ENCODE measurements at places on chromosomes 2 and 18. TPM values are rescaled to one million over a fixed set of nuclear protein-coding genes. Genes with fewer than 3 reads are reported as not detected.

- no peak for DNase-seq
Measured at GRCh38 chr18:12595571-12596255, 62.2 kb downstream of the SPIRE1 start.

DNA sequence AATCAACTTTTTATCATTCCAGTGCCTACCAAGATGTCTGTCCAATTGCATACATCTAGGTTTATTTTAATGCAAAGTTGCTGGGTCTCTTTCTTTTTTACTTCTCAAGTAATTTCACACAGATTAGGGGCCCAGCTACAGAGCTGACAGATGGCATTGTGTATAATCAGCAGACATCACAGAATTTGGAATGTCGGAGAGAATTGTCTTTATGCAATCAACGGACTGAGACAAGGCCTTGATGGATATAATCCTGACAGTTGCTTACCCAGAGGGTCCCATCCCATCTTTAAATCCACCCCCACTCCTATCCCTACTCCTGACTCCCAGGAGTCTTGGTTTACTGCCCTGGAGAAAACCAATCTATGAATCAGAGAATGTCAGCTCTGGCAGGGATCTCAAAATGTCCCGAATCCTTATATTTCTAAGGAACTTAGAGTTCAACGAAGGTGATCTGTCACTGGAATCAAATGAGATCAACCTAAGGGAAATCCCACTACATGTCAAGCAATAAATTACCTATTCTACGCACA is 142.0 kb downstream of the LRATD1 start:
- DNase-seq: no peak

GRCh38 chr2:3280683-3281520 is 96.7 kb downstream of the EIPR1 start:
- DNase-seq: no peak

- DNase-seq: no peak
Measured at GRCh38 chr2:160550048-160550447, 56.4 kb upstream of the RBMS1 start.

DNA sequence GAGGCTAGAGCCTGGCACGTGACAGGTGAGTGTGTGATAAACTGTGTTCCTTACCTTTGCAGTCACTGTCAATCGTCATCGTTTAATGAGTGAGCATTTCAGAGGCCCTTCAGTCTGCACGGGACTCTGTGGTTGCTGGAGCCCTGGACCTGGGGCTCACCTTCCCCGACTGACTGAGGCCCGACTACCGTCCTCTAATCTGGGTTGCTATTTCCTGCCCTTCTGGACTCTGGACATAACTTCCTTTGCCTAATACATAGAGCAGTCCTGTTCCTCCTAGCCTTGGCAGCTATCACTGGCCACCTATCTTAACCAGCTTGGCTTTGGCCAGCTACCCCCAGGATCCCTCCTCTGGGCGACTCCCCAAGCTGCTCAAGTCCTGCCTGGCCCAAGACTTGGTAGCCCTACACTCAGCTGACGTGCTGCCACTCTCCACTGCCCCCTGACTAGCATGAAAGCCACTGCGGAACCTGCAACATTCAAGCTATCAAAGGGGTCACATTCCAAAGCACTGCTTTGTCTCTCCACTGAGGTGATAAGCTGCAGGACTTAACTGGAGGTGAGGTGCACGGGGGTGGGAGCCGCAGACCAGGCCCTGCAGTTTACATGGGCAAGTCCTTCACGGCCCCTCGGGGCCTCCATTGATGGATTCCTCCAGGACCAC is 11.1 kb upstream of the RAB17 start:
- no peak for DNase-seq

DNA sequence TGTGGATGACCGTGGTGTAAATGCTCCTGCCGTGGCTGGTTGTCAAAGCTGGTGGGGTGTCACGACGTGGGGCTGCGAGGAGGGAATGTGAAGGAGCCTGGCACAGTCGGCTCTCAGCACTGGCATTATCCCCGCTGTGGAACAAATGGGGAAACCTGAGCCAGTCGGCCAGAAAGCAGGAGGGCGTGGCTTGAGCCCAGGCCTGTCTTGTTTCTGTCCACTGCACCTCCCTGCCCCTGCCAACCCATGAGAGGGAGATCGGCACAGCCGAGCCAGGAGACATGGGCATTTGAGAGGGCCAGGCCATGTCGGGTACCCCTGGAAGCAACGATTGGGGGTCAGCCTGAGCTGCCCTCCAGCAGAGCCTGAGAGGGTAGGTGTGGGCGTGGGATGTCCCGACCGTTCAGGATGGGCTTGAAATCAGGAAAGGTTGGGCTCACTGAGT is 44.5 kb downstream of the PDIA6 start:
- DNase-seq: no peak

DNA sequence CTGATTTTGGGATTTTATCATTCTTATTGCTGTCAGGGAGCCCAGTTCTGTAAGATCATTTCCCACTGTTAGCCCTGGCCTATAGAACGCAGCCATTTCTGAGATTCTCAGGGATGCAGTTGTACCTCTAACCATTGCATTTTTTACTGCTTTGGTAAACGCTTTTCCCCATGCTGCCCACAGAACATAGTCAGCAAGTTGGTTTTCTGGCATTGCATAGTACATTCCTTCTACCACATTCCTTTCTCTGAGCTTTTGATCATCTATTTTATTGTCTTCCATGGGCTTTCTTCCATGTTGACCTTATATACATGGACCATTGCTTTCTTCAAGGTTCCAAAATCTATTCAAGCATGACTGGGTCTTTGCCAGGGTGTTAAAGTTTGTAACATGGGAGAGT is 86.8 kb upstream of the ST6GAL2 start:
- DNase-seq: no peak

DNA sequence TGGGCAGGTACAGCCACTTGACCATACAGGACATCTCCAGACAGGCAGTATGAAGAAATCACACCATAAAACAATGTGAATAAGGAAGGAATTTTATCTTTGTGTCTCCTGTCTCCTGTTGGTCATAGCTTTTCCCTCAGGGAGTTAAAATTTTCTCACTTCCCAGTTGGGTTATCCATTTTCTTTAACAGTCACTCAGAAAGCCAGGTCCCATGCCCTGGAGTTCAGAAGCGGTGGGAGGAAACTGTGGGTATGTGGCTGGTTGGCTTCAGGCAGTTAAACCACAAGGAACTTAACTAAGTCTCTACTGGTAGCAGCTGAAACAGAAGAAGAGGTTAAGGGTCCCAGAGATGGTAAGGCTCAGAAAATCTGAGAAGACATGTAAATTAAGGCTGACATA is 6.5 kb upstream of the SMAD2 start:
- DNase-seq: no peak

- no peak for DNase-seq
Measured at GRCh38 chr2:107308835-107309234, 422.9 kb upstream of the ST6GAL2 start.

- DNase-seq: no peak
Measured at GRCh38 chr2:239722760-239723470, 302.2 kb downstream of the NDUFA10 start.

DNA sequence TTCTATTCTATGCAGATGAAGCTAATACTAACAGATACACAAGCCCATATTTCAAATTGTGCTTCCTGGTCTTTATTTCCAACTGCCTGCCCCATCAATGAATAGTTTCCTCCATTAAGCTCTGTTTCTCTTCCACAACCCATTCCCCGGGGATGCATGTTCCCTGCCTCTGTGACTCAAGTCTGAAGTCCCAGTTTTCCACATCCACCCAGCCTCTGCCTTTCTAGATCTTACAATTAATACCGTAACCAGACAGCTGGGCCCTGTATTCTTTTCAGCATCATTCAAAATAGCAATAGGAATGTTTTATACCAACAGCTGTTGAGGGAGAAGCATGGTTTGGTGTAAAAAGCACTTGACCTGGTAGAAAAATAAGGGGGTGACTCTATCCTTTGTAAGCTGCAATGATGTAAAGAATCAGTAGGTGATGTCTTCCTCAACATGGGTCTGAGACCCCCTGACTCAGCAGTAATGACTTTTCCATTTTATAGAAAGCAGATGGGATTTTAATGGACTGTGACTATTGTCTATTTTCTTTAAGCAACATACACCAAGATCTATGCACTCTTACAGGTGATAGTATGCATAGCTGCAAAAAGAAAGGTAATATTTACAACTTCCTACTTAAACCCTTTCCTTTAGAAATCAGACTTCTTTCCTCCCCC is 46.1 kb upstream of the DAPL1 start:
- no peak for DNase-seq

DNA sequence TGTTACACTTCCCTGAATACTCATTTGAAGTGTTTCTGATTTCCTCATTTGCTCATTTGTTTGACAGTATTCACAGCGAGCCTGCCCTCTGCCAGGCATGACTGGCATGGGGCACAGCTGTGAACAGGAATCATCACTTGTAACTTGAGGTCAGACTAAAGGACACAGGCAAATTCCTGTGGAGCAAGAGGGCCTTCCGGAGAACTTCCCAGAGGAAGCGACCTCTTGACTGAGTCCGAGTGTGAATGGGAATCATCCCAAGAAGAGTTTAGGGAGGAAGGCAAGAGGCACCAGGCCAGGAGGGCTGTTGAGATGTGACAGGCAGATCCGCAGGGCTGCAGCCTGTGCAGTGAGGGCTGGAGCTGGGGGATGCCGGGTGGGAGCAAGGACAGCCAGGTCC is 45.4 kb downstream of the LIMS1 start:
- no peak for DNase-seq

DNA sequence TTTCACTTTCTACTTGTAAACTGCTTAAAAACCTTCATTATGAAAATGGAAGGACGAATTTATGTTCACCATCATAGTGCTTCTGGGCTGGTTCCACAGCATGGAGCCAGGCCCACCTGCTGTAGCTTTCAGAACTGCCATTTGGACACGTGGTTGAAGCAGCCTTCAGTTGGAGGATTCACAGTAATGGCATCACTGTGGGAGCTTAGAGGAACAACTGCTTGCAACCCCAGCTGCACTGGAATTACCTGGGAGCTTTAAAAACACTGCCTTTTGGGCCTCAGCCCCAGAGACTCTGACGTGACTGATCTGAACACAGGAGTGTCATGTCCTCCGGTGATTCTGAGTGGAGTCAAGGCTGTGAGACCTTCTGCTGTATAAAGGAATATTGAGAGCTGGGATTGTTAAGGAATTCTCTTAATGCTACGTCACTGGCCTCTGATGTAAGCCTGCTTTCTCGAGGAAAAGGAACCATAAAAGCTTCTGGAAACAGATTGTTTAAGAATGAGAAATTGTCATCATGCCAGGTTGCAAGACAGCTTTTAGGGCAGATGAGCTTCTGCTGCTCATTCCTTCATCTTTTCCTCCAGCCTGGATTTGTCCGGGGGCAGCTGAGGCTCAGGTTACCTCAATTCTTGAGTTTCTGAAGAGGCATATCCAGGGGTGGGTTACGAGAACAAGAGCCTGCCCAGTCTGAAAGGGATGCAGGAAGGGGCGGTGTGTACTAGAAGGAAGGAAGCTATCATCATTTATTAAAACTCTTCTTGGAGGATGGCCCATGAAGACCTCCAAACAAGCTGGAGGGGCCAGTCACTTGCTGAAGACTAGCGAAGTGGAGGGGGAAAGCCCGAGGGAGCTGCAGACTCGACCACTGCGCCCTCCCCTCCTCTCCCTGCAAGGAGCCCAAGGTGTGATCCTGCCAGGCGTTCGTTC is 1.3 kb upstream of the IL1R1 start:
- no peak for DNase-seq

GRCh38 chr2:122028371-122029100 is 273.1 kb downstream of the TSN start:
- no peak for DNase-seq

GRCh38 chr2:237567276-237568029 is 1.1 kb downstream of the PRLH start:
- DNase-seq: no peak

DNA sequence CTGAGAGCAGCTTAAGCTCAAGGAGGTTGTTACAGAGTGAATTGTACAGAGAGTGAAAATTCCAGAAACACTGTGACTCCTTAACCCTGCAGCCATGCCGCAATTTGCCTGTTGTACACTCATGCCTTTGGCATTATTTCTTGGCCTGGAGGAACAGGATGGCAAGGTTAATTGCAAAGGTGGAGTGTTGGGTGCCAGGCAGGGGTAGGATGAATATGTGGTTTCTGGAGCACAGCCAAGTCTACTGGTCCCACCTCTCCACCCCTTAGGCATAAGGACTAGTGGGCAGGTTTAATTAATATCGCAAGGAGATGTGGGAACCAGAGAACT is 250.2 kb downstream of the LRRTM1 start:
- DNase-seq: no peak

- DNase-seq: no peak
Measured at GRCh38 chr2:46683541-46683940, 204.2 kb downstream of the TMEM247 start.

GRCh38 chr2:242075696-242076095 is 206.2 kb downstream of the RTP5 start:
- DNase-seq: no peak

DNA sequence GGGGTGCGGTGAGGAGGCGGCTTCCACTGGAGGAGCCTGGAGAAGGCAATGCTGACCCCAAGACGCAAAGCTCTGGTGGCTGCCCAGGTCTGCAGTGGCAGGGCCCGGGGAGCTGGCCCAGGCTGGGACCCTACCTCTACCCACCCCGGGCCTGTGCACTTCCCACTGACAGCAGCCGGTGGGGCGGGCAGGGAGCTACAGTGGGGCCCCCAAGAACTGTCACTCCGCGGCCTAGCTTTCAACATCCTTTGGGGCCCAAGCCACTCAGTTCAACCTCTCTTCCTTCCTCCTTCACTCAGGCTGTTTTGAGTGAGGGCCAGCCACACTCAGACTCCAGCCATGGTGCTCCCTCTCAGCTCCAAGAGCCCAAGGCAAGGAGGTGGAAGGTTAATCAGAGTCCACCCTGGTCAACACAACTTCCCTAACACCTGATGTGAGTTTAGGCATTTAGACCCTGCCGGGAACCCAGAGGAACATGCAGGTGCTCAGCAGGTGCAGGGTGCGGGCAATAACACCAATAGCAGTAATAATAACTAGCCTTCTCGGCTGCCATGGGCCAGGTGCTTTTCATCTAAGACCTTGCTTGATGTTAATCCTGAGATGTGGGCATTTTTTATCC is 93.6 kb downstream of the ZFP36L2 start:
- no peak for DNase-seq

- DNase-seq: no peak
Measured at GRCh38 chr2:12127638-12128037, 381.2 kb downstream of the LPIN1 start.

DNA sequence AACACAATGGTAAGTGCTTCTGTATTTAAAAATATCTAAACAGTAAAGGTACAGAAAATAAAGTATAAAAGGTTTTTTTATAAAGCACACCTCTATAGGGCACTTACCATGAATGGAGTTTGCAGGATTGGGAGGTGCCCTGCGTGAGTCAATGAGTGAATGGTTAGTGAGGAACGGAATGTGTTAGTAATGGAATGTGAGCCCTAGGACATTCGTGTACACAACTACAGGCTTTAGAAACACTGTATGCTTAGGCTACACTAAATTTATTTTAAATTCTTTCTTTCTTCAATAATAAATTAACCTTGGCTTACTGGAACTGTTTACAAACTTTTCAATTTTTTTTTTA is 337.9 kb upstream of the SLC39A10 start:
- no peak for DNase-seq

- no peak for DNase-seq
Measured at GRCh38 chr2:101745711-101746694, 48.5 kb downstream of the MAP4K4 start.

EPB41L3 gene
- total RNA-seq: 72.7 TPM

LRP2 gene
- 0.16 TPM for total RNA-seq

TMEM163 gene
- total RNA-seq: 14.3 TPM

ABCB11 gene
- 0.16 TPM for total RNA-seq

NDC80 gene
- total RNA-seq: 3.6 TPM

KIF5C gene
- 379 TPM for total RNA-seq

OTOF gene
- 0.47 TPM for total RNA-seq

Data from occipital lobe (tissue), 3 donors.